ENCODE measurements at places on chromosomes 2 and 18. TPM values are rescaled to one million over a fixed set of nuclear protein-coding genes. Genes with fewer than 3 reads are reported as not detected.
A peak's percentile ranks its signal among the peaks of the same experiment; 100 is the strongest.

ANKRD30BL gene
- total RNA-seq, result 1.7 TPM

GRCh38 chr18:46480226-46480625, 176.8 kb downstream of the LOXHD1 start:
- DNase-seq, result peak; percentile 71

PRKAG3 gene
- not detected for total RNA-seq

DNA sequence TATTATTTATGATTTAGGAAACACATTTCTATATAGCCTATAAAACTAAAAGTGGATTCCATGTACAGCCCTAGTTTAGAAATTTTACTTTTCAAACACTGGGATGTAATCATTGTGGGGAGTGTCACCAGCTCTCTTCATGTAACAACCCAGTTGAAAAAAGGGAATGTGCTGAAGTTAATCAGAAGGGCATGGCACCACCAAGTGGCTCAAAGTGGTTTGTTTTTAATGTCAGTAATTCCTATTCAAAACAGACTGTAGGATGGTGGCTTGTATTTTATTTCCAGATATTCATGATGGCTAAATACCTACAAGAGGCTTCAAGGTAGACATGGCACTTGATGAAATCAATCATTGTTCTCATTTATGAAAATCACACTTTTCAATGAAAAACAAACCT, 58.1 kb upstream of the TMEM182 start:
- DNase-seq, result peak; percentile 10

GRCh38 chr2:142873831-142874287, 3.6 kb upstream of the KYNU start:
- no peak for DNase-seq

GRCh38 chr2:101331202-101331601, 22.7 kb upstream of the RNF149 start:
- no peak for DNase-seq

GRCh38 chr2:54176577-54176976, 61.2 kb downstream of the ACYP2 start:
- peak; percentile 74 for DNase-seq

- DNase-seq, result no peak
These were observed 306.0 kb downstream of the MTX2 start for GRCh38 chr2:176575237-176575744.

DNA sequence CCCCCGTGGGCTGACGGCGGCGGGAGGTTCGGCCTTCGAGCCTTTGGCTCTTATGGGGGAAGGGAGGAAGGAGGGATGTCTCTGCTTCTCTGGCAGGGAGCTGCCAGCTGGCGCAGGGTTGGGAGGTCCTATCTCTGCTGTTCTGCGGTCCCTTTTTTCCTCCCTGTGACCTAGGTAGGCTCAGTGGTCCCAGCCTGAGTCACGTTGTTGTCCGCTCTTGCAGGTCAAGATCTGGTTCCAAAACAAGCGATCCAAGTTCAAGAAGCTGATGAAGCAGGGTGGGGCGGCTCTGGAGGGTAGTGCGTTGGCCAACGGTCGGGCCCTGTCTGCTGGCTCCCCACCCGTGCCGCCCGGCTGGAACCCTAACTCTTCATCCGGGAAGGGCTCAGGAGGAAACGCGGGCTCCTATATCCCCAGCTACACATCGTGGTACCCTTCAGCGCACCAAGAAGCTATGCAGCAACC, 2.5 kb downstream of the DLX1 start:
- no peak for DNase-seq

ANKRD30B gene
- total RNA-seq, result 1.4 TPM

GRCh38 chr18:70411307-70411706, 122.5 kb downstream of the SOCS6 start:
- no peak for DNase-seq

CDH20 gene
- total RNA-seq, result 4.1 TPM

GRCh38 chr2:97750017-97750416, 36.6 kb downstream of the ZAP70 start:
- no peak for DNase-seq

GRCh38 chr2:85523062-85523902, 15.7 kb upstream of the MAT2A start:
- no peak for DNase-seq

DNA sequence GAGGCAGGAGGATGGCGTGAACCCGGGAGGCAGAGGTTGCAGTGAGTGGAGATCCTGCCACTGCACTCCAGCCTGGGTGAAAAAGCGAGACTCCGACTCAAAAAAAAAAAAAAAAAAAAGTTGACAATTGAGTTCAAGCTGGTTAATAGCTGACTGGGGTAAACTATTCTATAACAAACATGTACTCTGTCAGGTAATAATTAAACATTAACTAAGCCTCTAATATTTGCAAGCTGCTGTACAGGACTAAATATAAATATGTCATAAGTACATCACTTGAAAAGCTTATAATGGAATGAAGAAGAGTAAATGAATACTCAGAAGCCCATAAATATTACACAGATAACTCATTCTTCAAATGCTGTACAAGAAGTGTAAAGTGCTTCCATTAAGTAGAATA, 190.4 kb upstream of the CRIM1 start:
- DNase-seq, result no peak

DNA sequence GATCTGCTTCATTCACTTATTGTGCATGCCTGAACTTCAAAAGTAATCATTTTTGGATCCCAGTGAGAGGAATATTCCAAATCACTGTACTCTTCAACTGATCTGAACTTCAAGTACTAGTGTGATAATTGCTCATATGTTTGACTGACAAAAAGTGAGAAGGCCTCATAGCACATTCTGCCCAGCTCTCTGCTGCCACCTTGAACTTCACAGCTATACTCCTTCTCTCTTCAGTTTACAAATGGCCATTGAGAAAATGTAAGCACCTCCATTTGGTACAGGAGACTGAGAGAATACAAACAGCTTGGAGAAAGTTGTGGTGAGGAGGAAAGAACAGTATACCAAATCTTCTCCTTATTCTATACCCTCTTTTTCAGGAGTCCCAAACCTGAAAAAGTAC, 946.0 kb upstream of the CHAC2 start:
- DNase-seq, result no peak
